ENCODE measurements at places on chromosomes 7 and 10.

GRCh38 chr10:66642217-66642616 lies 283.6 kb upstream of the LRRTM3 start:
- DNase-seq, result no peak

DNA sequence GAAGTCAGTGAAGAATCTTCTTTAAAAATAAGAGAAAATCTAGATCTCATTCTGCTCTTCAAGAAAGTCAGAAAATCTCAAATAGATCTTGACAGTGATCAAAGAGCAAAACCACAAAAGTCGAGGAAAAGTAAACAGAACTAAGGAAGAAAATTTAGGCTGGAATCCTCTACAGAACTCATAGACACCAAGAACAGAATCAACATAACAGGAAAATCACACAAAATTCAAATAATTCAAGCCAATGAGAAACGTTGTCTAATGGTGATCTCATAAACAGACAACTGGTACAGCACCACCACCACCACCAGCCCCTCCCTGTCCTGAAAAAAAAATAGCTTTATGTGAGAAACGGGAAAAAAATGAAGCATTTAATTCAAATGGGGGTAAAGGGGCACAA lies 6.9 kb downstream of the ITGB1 start:
- DNase-seq, result no peak

DNA sequence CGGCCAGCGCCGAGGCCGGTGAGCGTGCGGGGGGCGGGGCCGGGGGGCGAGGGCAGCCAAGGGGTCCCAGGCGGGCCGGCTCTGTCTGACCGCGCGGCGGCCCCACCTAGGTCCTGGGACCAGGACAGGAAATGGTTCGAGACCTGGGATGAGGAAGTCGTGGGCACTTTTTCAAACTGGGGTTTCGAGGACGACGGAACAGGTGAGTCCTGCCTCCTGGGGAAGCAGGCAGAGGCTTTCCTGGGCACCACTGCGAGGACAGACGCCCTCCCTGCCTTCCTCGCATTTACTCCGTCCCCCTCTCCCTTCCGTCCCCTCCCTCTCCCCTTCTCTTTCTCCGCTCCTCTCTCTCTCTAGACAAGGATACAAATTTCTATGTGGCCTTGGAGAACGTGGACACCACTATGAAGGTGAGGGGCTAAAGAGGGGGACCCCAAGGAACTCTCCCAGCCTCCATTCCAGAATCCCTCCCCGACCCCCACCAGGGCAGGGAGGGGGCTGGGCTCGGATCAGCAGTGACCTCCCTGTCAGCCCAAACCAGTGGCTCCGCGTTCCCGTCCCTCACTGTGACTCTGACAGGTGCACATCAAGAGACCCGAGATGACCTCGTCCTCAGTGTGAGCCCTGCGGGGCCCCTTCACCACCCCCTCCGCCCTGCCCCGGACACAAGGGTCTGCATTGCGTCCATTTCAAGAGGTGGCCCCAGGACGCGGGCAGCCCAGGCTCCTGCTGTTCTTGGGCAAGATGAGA lies 2.6 kb upstream of the MUC12 start:
- no peak for DNase-seq

GRCh38 chr10:33178026-33178755 lies 156.3 kb downstream of the NRP1 start:
- DNase-seq, result no peak

DNA sequence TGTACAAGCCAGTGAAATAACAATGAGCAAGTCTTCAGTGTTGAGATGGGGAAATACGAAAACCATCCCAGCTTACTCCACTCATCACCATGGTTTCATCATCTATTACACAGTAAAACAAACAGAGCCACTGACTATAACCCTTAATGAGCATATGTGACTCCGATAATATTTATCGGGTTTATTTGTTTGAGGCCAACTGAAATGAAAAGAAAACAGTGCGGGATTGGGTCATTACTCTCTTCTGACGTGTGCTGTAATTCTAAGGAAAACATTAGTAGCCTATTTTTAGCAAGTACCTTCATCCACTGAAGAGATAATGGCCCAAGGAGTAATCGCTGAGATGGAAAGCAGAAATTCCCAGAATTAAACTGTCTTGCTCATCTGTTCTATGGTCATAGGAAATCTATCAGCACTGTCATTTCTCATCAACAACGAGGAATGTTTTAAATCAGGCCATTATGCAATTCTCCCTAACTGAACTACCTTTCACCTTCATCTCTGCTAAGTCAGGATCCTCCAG lies 716.5 kb downstream of the INHBA start:
- no peak for DNase-seq

- no peak for DNase-seq
Observed at GRCh38 chr7:25652366-25652765, 424.1 kb upstream of the NPVF start.

DNA sequence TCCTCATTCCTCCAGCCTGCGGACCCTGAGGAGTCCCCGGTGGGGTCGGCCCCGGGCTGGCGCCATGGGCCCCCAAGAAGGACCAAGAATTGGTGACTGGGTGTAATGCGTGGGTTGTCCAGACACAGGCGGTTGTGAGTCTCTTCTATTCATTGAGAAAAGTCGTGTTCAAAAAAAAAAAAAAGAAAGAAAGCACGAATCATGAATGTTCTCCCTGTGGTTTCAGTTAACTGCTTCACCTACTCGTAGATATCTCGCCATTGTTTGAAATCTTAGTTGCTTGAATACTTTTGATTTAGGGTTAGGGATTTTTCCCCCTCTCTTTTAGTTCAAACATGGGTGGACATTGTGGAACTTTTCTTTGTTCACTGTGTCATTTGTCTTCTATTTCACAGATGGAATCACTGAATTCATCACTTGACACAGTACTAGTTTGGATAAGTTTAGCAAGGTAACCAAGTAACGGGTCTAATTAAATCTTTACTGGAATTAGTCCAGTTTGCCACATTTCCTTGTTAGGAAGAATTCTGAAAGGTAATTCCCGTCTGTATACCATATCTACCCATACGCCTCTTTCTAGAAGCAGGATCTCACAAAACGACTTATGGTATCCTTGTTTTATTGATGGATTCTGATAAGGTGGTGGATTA lies 775 bp downstream of the STARD3NL start:
- no peak for DNase-seq

DNA sequence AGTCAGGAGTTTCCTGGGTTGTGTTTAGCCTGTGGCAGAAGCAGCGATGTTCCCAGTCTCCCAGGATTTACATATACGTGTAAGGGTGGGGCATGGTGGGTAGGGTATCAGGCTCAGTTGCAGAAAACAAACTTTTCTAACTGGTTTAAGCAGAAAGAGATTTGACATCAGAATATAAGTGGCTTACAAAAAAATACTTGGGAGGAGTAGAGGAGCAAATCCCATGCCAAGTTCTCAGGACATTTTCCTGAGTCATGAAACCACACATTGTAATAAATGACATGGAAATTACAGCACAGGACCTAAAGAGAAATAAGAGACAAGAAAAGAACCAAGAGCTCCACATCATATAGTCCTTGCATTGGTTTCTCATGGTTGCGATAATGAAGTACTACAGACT lies 26.2 kb upstream of the FRMD4A start:
- DNase-seq, result no peak

- no peak for DNase-seq
Observed at GRCh38 chr7:129947701-129948100, 5.1 kb downstream of the UBE2H start.

- no peak for DNase-seq
Observed at GRCh38 chr7:100897772-100898454, 2.2 kb upstream of the ACHE start.

DNA sequence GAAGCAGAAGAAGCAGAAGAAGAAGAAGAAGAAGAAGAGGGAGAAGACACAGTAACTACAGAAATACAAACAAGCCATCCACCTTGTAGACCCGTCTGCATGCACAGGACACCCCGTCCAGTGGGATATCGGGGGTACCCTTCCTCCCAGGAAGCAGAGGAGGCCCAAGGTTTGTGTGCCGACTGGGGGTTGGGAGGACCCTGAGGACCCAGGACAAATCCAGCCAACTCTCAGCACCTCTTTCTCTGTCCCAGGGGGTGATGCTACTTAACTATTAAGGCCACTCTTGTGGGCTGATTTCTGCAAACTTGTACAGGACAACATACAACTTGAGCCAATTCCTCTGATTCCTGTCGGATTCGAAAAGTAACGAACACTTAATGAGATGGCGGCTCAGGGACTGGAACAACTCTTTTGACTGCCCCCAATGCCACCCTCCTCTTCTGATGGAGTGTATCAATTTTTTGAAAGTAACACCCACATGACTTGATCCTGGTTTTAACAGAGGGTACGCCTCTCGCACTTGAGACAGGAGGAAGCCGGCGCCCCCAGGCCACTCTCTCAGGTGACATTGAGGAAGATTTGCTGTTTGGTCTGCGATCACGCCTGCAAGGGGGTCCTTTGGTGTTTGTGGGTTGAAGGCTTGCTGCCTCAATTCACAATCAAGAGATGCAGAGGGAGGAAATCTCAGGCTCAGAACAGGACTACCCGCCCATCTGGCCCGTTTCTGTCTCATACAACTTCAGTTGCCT lies 192.6 kb downstream of the TNS3 start:
- DNase-seq, result no peak

DNA sequence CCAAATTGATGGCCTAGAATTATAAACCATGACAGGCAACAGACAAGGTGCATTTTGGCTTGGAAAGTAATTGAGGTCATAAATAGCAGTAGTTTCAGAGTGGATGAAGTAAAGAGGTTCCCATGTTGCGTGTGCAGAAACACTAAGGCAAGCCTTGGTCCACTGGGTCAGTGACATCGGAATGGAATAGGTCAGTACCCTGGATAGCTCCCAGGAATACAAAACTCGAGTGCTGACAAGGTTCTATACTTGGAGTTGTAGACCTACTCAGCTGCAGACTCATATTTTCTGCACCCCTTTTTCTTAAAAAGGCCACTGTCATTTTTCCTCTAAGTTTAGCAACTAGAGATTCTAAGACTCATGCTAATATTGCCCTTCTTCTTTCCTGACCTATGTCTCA lies 132.8 kb downstream of the DYNC1I1 start:
- no peak for DNase-seq

- no peak for DNase-seq
Observed at GRCh38 chr7:18590241-18590640, 94.7 kb downstream of the HDAC9 start.

DNA sequence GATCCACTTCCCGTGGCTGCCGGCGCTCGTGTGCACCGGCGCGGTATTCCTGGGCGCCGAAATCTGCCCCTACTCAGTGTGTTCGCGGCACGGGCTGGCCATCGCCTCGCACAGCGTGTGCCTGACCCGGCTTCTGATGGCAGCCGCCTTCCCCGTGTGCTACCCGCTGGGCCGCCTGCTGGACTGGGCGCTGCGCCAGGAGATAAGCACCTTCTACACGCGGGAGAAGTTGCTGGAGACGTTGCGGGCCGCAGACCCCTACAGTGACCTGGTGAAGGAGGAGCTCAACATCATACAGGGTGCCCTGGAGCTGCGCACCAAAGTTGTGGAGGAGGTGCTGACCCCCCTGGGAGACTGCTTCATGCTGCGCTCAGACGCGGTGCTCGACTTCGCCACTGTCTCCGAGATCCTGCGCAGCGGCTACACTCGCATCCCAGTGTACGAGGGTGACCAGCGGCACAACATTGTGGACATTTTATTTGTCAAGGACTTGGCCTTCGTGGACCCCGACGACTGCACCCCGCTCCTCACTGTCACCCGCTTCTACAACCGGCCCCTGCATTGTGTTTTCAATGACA lies 1.3 kb downstream of the CNNM1 start:
- no peak for DNase-seq

- DNase-seq, result no peak
Observed at GRCh38 chr7:8249121-8249520, 12.8 kb downstream of the ICA1 start.

DNA sequence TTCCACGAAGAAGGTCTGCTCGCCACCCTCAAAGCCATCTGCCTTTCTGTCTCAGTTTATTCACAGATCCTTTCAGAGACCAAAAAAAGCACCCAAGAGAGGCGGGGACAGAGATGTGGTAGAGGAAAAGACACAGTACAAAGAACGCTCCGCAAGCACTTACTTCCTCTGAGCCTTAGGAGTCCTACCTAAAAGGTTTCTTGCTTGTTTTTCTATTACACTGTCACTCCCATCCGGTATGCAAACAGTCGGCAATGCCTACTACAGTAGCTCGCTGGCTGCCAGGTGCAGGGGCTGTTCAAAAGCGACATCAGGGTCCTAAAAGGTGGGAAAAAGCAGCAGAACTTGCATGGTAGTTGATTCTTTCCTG lies 816 bp downstream of the TECPR1 start:
- DNase-seq, result no peak

- no peak for DNase-seq
Observed at GRCh38 chr10:49282306-49282705, 16.7 kb upstream of the C10orf71 start.

GRCh38 chr7:112897839-112898431 lies 107.7 kb upstream of the TMEM168 start:
- DNase-seq, result no peak

- no peak for DNase-seq
Observed at GRCh38 chr7:85054306-85054705, 132.6 kb downstream of the SEMA3D start.

DNA sequence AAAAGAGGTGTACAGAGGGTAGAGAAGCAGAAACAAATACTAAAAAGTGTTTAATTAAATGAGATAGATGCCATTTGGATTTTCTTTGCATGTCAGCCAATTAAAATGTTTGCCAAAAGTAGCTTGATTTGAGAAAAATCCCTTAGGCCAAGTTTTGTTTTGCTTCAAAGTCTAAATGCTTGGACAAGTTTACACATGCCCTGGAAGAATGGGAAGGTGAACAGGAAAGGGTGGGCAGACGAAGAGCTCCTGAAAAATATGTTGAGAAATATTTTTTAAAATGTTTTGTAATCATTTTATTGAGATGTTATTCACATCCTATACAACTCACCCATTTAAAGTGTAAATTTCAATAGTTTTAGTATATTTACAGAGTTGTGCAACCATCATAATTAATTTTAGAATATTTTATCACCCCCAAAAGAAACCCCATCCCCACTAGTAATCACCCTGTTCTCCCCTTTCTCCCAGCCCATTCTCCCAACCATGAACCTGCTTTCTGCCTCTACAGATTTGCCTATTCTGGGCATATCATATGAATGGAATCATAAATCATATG lies 98.5 kb upstream of the ANK3 start:
- no peak for DNase-seq

DNA sequence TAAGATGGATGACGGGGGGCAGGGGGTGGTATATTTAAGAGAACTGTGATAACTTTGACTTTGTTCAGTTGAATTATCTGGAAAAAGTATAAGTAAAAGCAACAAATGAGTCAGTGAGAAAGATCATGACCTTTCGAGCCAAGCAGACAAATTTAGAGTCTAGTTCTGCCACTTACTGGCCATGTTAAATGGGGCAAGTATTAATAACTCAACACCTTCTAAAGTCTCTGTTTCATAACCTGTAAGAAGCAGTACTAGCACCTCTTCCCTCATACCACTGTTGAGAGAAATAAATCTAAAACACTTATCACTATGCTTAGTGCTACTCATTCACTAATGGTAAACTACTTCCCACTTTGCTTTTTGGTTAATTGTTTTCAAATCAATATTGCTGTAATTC lies 604.4 kb upstream of the LRRN3 start:
- DNase-seq, result no peak

GRCh38 chr7:139054101-139054500 lies 18.3 kb upstream of the ZC3HAV1L start:
- no peak for DNase-seq
